Left cardiac atrium (tissue), 4 donors: ENCODE measurements at places on chromosomes 4 and X. TPM values are rescaled to one million over a fixed set of nuclear protein-coding genes. Genes with fewer than 3 reads are reported as not detected.

GRCh38 chr4:145565328-145565727 lies 53.9 kb upstream of the MMAA start:
- DNase-seq, result no peak

DNA sequence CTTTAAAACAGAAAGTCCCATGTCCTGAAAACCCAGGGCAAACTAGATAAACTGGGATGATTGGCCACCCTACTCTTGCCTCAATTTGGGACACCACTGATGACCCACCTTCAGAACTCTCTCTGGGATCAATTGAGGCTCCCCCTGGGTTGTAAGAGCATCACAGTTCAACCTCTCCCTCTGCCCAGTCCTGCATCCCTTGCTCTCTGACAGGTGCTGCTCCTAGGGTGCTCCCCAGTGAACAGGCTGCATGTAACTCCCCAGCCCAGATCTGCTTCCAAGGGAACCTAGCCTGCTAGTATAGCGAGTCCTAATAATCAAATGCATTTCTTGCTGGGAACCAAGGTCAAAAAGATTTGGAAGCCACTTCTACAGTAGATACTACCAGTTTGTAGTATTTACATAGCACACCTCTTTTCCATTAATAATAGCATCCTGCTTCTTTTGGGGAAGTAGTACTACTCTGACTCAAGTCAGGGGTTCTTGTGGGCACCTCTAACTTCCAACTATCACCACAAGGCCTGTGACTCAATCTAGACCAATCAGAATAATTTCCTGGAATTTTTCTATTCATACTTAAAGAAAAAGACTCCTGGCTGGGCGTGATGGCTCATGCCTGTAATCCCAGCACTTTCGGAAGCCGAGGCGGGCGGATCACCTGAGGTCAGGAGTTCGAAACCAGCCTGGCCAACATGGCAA lies 42.1 kb upstream of the SPINK2 start:
- DNase-seq, result no peak

DNA sequence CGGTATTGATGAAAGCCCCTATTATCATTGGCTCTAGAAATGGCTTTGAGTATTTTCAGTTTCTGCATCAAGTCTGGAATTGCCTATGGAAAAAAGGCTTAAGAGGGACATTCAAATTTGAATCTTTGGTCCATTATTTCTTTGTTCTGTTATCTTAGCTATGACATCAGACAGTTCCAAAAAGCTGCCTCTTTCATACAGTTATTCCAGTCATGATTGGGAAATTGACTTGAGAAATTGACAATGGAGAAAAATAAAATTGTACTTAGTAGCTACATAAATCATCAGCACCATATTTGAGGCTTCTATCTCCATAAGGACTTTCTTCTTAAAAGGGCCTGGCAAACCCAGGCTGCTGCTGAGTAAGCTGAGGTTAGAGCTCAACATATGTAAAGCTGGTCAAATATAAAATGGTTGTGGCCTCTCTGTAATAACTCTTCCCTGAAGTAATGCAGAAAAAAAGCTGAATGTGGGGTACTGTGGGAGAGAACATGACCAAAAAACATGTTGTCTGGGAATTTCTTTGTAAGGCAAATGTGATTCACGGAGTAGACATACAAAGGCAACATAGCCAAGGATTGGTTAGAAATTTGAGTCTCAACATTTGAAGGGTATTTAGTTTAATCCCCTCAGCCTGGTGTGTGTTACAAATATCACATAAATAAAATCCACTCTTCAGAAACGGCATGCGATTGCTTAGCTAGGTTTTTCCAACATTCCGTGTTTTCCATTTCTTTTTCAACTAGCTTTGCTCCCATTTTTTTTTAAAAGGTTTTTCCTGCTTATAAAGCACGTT lies 100.9 kb downstream of the LNX1 start:
- no peak for DNase-seq

Gene ARMCX2
- total RNA-seq, result 37.5 TPM

Gene MAP7D3
- 12.5 TPM for total RNA-seq
